ENCODE measurements at places on chromosomes 4 and X.

DNA sequence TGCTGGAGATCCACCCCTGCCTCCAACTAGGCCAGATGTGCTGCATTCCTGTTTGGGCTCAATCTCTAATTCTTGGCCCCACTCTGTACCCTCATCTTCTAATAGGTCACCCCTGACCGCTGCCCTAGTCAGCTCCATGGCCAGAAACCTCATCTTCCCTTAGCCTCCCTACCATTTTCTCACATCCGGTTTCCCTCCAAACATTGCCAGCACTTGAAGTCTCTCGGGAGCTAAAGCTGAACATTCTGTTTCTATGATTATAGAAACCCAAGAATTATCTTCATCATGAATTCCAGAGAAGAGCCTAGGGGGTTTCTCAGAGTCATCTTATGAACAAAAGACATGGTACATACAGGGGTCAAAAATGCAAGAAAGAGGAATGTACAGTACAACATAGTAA lies 179.7 kb downstream of the AMELX start:
- DNase-seq, result no peak

GRCh38 chr4:156388826-156389225 lies 435.2 kb upstream of the CTSO start:
- no peak for DNase-seq

DNA sequence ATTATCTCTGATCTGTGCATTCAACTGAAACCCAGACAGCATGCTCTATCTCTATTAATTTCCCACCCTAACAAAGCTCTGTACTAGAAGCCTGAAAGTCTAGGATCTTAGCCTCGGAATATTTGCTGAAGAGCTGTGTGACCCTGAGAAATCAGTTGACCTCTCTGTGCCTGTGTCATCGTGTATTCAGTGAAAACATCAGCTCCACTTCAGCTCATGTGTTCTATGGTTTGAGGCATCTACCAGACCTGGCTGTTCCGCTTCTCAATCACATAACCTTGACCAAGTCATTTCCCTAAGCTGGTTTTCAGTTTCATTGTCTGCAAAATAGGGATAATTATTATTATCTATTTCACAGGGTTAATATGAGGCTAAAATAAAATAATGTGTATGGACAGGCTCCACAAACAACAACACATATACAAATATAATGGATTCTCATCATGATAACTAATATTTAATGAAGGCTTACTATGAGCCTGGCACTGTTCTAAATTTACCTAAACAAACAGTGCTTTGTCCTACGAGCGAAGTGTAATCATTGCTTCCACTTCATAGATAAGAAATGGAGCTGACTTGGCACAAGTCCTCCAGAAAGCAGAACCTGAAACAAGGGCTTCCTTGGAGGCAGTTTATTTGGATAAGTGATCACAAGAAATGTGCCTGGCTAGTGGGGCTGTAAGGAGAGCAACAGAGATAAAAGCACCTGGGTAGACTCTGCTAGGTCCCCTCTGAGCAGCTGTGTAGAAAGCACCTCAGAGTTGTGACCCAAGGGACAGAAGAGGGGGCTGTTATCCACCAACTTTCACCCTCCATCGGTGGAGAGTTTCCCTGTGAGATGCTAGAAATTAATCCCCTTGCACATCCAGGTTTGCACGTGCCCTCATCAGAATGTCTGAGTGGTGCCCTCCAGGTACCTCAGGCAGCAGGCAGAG lies 356.9 kb downstream of the RAB28 start:
- no peak for DNase-seq

DNA sequence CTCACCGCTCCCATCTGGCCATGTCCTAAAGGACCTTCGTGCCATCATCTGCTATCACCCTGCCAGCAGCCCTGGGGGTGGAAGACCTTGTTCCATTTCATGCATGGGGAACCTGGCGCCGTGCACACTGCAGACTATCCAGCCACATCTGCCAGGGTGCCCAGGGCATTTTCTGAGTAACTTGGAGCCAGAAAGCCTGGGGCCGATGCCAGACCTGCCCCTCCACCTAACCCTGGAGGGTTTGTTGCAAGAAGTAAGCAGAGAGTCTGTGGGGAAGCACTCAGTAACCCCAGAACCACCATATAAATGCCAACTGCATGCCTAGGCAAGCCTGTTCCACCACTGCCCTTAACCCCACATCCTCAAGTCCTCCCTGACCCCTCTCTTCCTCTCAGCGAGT lies 7.3 kb downstream of the HAUS7 start:
- DNase-seq, result no peak

- DNase-seq, result no peak
Measured at GRCh38 chr4:27985522-27985921, 1124.9 kb downstream of the STIM2 start.

DNA sequence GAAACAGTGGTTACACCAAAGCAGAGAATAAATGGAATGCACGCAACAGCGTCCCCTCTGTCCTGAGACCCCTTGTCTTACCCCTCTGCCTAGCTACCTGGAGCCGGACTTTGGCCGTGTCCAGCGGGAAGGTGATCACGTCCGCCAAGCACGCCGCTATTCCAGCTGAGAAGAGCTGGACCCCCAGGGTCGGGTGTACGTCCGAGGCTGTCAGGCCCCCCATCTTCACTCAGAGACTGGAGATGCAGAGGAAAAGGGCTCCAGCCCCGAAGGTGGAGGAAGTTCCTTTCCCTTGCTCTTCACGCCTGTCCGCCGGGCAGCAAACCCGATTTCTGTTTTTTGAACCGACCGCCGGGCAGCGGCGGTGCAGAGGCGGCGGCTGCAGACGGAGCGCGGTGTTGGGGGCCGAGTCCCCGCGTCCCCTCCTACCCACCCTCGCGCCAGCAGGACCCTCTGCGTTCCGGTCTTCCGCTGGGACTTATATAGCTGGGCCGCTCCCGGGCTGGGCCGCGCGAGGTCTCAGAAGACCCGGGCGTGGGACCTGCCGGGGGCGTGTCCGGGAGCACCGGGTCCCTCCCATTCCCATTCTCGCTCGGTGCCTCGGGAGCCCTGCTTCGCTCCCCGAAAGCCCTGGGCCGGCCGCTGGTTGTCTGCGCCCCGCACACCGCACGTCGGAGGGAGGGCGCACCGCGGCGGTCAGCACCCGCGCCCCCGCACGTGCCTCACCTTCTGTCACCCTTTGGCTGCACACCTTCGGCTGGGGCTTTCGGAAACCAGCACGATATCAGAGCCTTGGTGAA lies at the start of gene UCP1:
TSS of gene UCP1 (minus strand) at position 455 of the 800 bp plus-strand sequence. CDS start at position 223, 232 bp downstream.
- peak; percentile 9 for DNase-seq
